ENCODE measurements at places on chromosomes 4 and X.

DNA sequence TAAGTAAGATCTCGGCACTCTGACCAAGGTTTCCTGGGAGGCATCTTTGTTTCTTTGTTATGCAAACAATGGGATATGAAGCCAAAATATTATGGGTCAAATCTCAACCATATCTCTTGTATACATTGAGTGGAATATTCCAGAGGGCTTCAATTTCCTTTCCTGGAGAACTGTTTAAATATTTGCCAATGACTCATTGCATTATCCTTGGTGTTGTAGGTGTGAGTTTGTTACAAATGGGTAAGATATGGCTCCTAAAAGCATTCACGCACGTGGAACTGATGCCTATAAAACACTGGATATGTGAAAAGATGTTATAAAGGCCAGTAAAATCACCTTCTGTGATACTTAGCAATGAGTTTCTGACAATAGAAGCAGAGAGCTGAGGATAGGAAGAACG, 150.5 kb upstream of the WDR1 start:
- DNase-seq, result no peak

- DNase-seq, result no peak
Observed at GRCh38 chr4:174071595-174071994, 211.9 kb downstream of the FBXO8 start.

DNA sequence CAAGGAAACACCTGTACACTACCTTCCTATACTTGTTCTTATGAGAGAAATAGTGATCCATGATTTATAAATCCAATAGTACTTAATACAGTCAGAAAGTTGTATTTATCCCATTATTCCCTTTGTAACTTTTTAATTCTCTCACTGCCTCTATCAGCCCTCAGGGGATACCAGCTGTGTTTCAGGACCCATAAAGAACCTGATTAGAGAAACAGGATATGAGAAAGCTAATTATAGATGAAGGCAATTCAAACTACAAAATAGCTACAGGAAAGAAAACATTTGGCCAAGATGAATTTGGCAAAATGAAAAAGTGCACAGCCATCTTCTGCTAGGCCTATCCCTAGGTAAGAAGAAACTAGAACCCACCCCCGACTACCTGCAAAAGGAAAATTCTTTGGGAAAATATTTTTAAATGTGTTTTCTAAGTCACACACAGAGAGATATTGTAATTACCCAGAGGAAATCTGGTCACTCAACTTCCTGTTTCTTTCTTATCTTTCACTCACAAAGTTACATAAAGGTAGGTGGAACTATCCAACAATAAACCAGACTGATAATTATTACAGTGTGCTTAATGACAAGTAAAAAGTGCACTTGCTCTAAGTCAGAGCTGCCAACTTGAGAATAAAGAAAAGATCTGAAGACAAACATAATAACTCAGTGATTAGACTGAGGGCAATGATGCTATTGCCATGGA, 836.5 kb upstream of the HTR2C start:
- no peak for DNase-seq

- DNase-seq, result no peak
Observed at GRCh38 chr4:55736605-55737183, 82.9 kb upstream of the EXOC1L start.

GRCh38 chr4:188021548-188022249, 26.1 kb downstream of the ZFP42 start:
- DNase-seq, result no peak

GRCh38 chrX:50198348-50198747, 2.5 kb downstream of the AKAP4 start:
- DNase-seq, result no peak

DNA sequence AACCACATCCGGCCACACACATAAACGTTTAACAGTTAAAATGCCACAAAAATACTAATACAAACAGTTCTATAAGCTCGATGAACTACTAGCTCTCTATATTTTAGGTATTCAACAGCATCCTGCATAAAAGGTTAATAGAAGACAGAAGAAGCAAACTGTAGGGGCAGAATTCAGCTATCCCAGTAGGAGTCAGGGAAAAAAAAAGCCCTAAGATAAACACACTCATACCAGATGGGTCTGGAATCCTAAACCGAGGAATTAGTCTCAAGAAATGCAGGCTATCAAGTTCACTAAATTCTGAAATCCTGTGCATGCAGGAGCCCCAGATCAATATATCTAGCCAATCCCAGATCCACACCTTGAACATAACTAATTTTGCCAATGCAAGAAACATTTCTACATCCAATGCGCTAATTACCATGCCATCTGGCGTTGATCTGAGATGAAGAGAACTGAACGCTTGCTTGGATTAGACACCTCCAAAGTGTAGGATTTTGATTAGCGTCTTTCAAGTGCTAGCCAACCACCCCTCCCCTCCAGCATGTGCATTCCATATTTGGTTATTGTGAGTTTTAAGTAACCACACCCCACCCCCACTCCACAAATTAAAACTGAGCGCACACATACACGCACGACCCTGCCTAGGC, 512.2 kb upstream of the INTU start:
- DNase-seq, result no peak

- no peak for DNase-seq
Observed at GRCh38 chrX:17020851-17021821, 74.7 kb downstream of the REPS2 start.

- no peak for DNase-seq
Observed at GRCh38 chr4:186266729-186267456, 904 bp downstream of the F11 start.

DNA sequence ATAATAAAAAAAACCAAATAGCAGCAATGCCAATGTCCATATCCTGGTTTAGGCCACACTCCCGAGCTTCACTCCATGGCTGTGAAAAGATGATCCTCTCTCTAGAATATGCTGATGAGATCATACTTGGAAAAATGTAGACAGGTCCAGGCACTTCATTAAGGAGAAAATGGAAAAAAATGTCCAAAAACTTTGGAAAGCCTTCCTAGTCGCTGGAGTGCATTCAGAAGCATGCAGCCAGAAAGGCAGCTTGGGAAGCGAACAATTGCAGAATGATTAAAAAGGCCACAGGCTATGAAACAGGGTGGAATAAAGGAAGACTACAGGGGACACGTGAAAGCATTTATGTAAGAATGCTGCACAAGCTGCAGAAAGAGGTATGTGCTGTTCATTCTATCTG, 165.6 kb upstream of the HCCS start:
- DNase-seq, result no peak

Measured in activated naive CD4-positive, alpha-beta T cell treated with anti-CD3 and anti-CD28 coated beads, Interleukin-2, amount 10 ng/mL, durations not matched to agents 7 days and 5 days (primary cell).